Right forelimb (tissue), 1 donor: ENCODE measurements at places on chromosomes 4 and X.

GRCh38 chrX:5415738-5416137, 812.9 kb downstream of the NLGN4X start:
- DNase-seq = no peak

- DNase-seq = peak; percentile 44
These were observed 137.7 kb upstream of the ZIC3 start for GRCh38 chrX:137428221-137428661.

- DNase-seq = no peak
These were observed 180.5 kb downstream of the GLUD2 start for GRCh38 chrX:121227888-121228287.

DNA sequence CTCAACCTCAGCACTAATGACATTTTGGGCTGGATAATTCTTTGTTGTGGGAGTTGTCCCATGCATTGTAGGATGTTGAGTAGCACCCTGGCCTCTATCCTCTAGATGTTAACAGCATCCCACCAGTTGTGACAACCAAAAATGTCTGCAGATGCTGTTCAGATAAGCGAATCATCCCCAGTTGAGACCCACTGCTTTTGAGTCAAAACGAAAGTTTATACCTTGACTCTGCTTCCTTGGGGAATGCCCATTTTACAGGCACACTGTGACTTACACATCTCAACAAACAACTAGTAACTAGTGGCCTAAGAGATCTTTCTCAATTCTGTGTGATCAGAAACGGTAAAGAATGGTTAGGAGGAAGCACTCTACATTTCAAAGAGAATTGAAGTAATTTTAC, 37.0 kb downstream of the SEPSECS start:
- no peak for DNase-seq

- peak; percentile 45 for DNase-seq
These were observed 24.5 kb upstream of the TSR2 start for GRCh38 chrX:54415534-54416350.

DNA sequence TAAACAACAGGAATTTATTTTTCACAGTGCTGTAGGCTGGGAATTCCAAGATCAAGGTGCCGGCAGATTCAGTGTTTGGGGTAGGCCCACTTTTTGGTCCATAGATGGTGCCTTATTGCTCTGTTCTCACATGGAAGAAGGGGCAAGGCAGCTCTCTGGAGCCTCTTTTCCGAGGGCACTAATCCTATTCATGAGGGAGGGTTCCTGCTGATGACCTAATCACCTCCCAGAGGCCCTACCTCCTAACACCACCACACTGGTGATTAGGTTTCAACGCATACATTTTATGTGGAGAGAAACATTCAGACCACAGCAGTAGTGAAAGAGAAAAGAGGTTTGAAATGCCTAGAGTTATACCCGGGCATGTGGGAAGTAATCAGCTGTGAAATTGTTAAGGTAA, 1.4 kb upstream of the POLA1 start:
- DNase-seq = no peak

DNA sequence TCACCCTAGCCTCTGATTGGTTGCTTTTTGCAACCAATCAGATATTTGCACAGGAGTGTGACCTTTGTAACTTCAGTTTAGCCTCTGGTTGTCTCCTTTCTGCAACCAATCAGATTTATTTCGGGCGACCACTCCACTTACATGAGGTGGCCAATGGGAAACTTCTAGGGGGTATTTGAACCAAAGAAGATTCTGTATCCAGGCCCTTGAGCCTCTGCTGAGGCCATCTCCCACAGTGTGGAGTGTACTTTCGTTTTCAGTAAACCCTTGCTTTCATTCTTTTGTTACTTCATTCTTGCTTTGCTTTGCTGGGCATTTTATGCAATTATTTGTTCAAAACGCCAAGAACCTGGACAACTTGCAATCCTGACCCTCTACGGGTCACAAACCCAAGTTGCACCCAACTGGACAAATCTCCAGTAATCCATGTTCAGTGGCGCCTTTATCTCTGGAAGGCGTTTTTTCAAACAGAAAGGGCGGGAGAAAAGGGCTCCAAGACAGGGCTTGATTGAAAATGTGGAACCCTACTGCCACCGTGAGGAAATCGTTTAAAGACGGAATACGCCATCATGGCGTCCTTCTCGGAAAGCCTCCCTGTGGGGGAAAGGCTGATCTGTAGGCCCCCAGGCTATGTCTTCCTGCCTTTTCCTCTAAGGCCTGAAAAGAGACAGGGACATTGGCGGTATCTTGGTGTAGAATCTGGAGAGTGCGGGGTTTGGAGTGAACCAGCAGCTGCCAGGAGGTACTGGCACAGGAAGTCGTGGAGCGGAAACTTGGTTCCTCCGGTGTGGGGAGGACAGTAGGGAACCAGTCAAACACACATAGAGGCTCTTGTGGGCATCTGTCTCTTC, 184.6 kb downstream of the OR13H1 start:
- DNase-seq = no peak

DNA sequence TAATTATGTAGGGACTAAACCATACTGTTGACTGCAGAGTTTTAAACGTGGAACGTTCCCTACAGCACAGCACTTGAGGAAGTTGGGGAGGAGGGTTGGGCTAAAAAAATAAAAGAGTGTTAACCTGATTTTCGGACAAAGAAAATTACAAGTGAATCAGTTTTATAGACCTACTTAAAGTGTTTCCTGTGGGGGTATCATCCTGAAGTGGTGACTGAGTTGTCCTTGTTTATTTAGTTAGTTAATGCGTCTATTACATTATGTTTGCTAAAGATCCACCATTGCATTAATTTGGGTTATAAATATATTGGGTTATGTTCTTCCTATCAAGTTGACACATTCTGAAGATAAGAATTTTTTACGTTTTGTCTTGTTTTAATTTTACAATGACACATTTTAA, 14.7 kb downstream of the UNC5C start:
- no peak for DNase-seq

DNA sequence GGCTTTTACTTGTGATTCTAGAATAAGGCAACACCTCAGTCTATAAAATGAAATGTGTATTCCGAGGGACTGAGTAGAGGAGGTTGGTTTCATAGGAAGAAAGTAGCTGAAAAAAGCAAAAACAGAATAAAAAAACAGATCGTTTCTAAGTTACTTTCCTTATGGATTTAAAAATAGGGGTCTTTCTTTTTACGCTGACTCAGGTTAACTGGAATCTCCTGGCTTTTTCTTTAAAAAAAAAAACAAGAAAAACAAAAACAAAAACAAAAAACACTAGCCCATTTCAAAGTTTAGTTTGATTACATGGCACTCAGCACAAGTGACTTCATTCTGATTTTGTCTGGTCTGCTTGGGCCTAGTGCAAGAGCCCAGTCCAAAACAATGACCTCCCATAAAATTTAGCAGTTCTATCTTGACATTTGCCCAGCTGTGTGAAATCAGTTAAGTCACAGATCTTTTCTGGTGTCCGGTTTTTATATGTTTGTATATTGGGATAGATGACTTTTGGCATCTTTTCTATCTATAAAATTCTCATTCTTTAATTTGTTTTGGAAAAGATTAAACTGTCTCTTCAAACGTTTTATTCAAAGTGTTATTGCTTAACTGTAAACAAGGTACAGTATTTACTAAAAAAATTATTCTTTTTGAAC, 222.7 kb upstream of the HTR2C start:
- no peak for DNase-seq

GRCh38 chrX:128287693-128288092, 235.5 kb upstream of the ACTRT1 start:
- DNase-seq = no peak

- DNase-seq = no peak
These were observed 36.3 kb downstream of the PRDM5 start for GRCh38 chr4:120886191-120886590.

GRCh38 chr4:44447563-44448504, 775 bp downstream of the KCTD8 start:
- DNase-seq = peak; percentile 56
